Osteoblast (primary cell): ENCODE measurements at places on chromosomes 4 and X. TPM values are rescaled to one million over a fixed set of nuclear protein-coding genes. Genes with fewer than 3 reads are reported as not detected.
A peak's percentile ranks its signal among the peaks of the same experiment; 100 is the strongest.

DNA sequence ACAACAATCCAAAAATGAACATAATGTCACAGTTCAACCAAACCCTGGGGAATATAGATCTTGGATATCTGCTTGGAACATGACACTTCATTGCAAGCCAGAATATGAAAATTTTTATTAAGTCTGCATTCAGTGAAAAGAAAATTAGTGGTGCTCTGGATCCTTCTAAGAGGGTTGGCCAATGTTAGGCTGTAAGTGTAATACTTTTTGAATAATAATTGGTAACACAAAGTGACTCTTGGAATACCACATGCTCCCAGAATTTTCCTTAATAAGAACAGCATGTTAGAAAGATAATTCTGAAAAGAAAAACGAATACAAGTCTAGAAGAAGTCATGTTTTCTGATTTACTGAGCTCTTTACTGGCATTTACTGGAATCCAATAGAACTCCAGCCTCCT lies 175.8 kb downstream of the RASL11B start:
- no peaks in the 10 kb centered on the region for H3K36me3 ChIP-seq

- DNase-seq: peak; percentile 58
- H3K4me1 ChIP-seq: peaks cover 13% of the 10 kb centered on the region
- H3K27me3 ChIP-seq: peaks cover 29% of the 10 kb centered on the region
- peak overlapping the region; percentile 79 for H3K4me3 ChIP-seq
- H3K27ac ChIP-seq: no peak overlapping the region
These were observed 1.0 kb downstream of the RASGEF1B start for GRCh38 chr4:81470456-81471297.

Gene RBMX2
- 25.0 and 26.5 TPM in 2 replicates for total RNA-seq

DNA sequence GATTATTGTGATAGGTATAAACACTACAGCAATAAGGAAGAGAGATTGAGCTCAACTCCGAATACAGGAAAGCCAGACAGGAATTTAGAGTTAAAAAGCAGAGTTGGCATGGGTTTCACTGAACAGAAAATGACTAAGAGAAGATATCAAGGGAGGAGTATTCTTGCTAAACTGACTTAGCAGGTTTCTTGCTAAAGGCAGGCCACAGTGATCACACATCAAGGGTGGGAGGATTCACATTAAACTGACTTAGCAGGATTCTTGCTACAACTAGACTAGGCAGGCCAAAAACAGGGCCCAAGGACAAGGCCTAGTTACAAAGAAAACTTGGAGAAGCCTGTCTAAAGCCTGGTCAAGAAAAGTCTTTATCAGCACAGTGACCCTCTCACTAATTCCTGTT lies 195.1 kb downstream of the MAGEB5 start:
- H3K4me1 ChIP-seq: no peaks in the 10 kb centered on the region
- no peak for DNase-seq
- H3K4me3 ChIP-seq: no peak overlapping the region
- no peak overlapping the region for H3K27ac ChIP-seq

Gene QRFPR
- not detected in 2 replicates for total RNA-seq

Gene CSN1S1
- not detected in 2 replicates for total RNA-seq

Gene ZNF630
- 0.72 and 2.1 TPM in 2 replicates for total RNA-seq

Gene MED14
- total RNA-seq: 34.7 and 37.1 TPM in 2 replicates

DNA sequence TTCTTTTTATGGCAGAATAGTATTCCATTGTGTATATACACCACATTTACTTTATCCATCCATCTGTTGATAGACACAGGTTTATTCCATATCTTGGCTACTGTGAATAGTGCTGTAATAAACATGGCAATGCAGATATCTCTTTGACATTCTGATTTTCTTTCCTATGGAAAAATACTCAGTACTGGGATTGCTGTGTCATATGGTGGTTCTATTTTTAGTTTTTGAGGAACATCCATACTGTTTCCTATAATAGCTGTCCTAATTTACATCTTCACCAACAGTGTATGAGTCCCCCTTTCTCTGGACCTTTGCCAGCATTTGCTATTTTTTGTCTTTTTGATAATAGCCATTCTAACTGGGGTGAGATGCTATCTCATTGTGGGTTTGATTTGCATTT lies 73.5 kb downstream of the GPAT3 start:
- no peaks in the 10 kb centered on the region for H3K27me3 ChIP-seq
- no peaks in the 10 kb centered on the region for H3K4me1 ChIP-seq
- DNase-seq: no peak
- H3K4me3 ChIP-seq: no peak overlapping the region

GRCh38 chr4:144985531-144985930 lies 112.5 kb downstream of the ANAPC10 start:
- H3K4me3 ChIP-seq: no peak overlapping the region
- H3K4me1 ChIP-seq: no peaks in the 10 kb centered on the region
- DNase-seq: no peak
- no peaks in the 10 kb centered on the region for H3K27me3 ChIP-seq

Gene SEPSECS
- 8.3 and 9.1 TPM in 2 replicates for total RNA-seq

DNA sequence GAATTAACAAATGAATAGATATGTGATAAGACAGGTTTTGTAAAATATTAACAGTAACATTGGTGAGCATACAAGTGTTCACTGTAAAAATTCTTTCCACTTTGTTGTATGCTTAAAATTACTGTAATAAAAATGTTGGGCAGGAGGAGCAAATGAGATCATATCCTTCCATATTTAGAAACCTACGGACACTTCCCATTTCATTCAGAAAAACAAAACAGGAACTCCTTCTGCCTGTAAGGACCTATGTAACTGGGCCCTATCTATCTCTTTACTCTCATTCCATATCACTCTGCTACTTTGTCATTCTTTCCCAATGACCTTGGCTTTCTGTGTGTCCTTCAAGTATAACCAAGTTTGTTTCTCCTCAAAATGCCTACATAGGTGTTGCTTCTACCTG lies 53.7 kb upstream of the SLC39A8 start:
- DNase-seq: no peak
- H3K27ac ChIP-seq: no peak overlapping the region
- no peak overlapping the region for H3K4me3 ChIP-seq
- H3K27me3 ChIP-seq: no peaks in the 10 kb centered on the region

Gene XKRX
- under 0.01 and 0.29 TPM in 2 replicates for total RNA-seq

DNA sequence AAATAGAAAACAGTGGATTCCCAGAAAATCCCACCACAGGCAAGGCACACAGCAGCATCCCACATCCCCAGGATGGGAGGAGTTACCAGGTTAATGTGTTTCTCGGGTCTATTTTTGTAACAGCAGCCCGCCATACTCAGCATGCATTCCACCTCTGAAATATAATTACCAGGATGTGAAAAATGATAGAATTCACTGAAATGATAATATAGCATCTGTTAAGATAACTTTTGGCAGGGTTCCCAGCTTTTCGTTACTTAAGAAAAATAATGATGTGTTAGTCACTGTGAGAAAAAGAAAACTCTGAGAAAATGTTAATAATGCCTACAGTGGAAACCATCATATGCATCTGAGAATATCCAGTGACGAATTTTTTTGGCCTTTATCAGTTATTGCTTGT lies 87.1 kb downstream of the VCX2 start:
- no peaks in the 10 kb centered on the region for H3K36me3 ChIP-seq
- H3K27ac ChIP-seq: no peak overlapping the region
- DNase-seq: no peak

- H3K36me3 ChIP-seq: peaks cover 11% of the 10 kb centered on the region
- no peaks in the 10 kb centered on the region for H3K27me3 ChIP-seq
- no peak overlapping the region for H3K4me3 ChIP-seq
- DNase-seq: no peak
These were observed 3.6 kb downstream of the SMIM14 start for GRCh38 chr4:39635023-39635422.

Gene AKAP14
- not detected in 2 replicates for total RNA-seq

DNA sequence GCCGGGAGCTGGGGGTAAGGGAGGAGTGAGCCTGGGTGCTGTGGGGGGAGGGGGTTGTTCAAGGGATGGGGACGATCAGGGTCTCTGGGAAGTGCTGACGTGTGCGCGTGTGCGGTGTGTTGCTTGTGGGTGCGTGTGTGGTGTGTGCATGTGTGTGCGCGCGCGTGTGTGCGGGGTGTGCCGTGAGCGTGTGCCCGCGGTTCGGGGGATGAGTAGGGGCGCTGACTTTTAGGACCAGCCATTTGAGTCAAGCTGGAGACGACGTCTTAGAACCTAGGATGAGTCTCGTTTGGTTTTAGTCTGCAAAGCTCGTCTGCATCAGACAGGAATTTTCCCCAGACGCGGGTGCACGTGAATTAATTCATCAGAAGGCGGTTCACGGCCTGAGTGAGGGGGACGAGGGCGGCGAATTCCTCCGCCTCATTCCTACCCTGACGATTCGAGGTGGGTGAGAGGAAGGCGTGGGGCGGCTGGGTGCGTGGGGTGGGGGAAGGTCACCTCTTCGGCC lies 950 bp upstream of the TMEM271 start:
- H3K27me3 ChIP-seq: peaks cover 60% of the 10 kb centered on the region
- no peak overlapping the region for H3K27ac ChIP-seq
- no peaks in the 10 kb centered on the region for H3K4me1 ChIP-seq
- H3K4me3 ChIP-seq: no peak overlapping the region
- H3K36me3 ChIP-seq: no peaks in the 10 kb centered on the region

- H3K27me3 ChIP-seq: no peaks in the 10 kb centered on the region
- H3K36me3 ChIP-seq: no peaks in the 10 kb centered on the region
- peak overlapping the region; percentile 94 for H3K27ac ChIP-seq
- H3K4me1 ChIP-seq: peaks cover 28% of the 10 kb centered on the region
These were observed 81.8 kb downstream of the FRYL start for GRCh38 chr4:48698029-48698971.

GRCh38 chr4:18051281-18051680 lies 29.7 kb upstream of the LCORL start:
- no peak overlapping the region for H3K4me3 ChIP-seq
- DNase-seq: no peak
- H3K27me3 ChIP-seq: no peaks in the 10 kb centered on the region
- H3K4me1 ChIP-seq: no peaks in the 10 kb centered on the region

Gene ADGRG4
- not detected in 2 replicates for total RNA-seq

Gene TSPAN7
- 0.29 and 0.36 TPM in 2 replicates for total RNA-seq

- H3K36me3 ChIP-seq: no peaks in the 10 kb centered on the region
- H3K27ac ChIP-seq: peak overlapping the region; percentile 51
These were observed 104.8 kb downstream of the ATP11C start for GRCh38 chrX:139828033-139828432.

DNA sequence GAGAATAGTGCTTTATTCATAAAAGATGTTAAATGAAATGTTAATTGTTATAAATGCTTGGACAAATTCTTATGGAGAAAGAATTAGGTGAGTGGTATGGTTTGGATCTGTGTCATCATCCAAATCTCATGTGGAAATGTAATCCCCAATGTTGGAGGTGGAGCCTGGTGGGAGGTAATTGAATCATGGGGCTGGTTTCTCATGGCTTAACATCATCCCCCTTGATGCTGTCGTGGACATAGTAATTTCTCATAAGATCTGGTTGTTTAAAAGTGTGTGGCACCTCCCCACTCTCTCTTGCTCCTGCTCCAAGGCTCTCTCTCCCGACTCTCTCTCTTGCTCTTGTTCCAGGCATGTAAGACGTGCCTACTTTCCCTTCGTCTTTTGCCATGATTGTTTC lies 22.5 kb downstream of the GYPE start:
- H3K27me3 ChIP-seq: no peaks in the 10 kb centered on the region
- H3K27ac ChIP-seq: no peak overlapping the region
- no peak overlapping the region for H3K4me3 ChIP-seq
- no peak for DNase-seq

DNA sequence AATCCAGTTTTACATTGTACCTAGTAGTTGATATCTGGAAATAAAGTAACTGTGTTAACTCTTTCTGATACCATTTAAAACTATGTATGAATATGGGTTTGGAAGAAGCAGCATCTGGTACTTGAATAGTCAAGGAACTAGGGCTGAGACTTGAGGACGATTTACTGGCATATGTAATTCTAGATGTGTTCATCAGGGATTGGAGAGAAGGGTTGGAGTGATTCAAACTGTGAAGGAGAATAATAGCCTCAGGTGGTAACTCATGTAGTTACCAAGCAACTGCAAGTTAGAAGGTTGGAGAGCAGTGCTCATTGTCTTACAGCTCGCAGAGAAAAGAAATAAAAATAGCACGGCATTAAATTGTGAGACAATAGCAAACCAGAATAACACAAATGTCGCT lies 29.5 kb upstream of the TXLNG start:
- no peaks in the 10 kb centered on the region for H3K4me1 ChIP-seq
- no peak overlapping the region for H3K27ac ChIP-seq
- H3K27me3 ChIP-seq: no peaks in the 10 kb centered on the region
- H3K4me3 ChIP-seq: no peak overlapping the region
- no peak for DNase-seq
- H3K36me3 ChIP-seq: peaks cover 58% of the 10 kb centered on the region

DNA sequence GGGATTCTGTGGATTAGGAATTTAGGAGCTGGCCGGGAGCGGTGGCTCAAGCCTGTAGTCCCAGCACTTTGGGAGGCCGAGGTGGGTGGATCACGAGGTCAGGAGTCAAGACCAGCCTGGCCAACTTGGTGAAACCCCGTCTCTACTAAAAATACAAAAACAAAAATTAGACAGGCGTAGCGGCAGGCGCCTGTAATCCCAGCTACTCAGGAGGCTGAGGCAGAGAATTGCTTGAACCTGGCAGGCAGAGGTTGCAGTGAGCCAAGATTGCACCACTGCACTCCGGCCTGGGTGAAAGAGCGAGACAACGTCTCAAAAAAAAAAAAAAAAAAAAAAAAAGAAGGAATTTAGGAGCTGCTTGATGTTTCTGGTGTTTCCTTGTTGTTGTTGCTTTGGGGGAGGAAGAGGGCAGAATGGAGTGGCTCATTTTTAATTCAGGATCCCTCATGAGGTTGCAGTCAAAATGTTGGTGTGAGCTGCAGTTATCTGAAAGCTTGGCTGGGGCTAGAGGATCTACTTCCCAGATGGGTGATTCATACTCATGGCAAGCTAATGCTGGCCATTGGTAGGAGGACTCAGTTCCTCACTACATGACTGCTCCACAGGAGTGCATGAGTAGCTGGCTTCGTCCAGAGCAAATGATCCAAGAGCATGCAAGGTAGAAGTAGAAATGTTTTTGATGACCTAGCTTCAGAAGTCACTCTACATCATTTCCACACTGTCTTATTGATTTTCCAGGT lies 26.5 kb upstream of the JADE1 start:
- no peak overlapping the region for H3K4me3 ChIP-seq
- H3K27me3 ChIP-seq: no peaks in the 10 kb centered on the region
- DNase-seq: peak; percentile 88
- H3K36me3 ChIP-seq: no peaks in the 10 kb centered on the region

- H3K4me1 ChIP-seq: peaks cover 19% of the 10 kb centered on the region
- no peak for DNase-seq
- H3K27me3 ChIP-seq: no peaks in the 10 kb centered on the region
- no peak overlapping the region for H3K4me3 ChIP-seq
- no peak overlapping the region for H3K27ac ChIP-seq
These were observed 129.5 kb downstream of the TSPAN5 start for GRCh38 chr4:98528882-98529281.

- no peak overlapping the region for H3K27ac ChIP-seq
- no peaks in the 10 kb centered on the region for H3K4me1 ChIP-seq
- H3K27me3 ChIP-seq: no peaks in the 10 kb centered on the region
- H3K4me3 ChIP-seq: no peak overlapping the region
- peak; percentile 3 for DNase-seq
These were observed 254.6 kb downstream of the GASK1B start for GRCh38 chr4:157918036-157918832.

Gene PLAC8
- 0.59 and 0.72 TPM in 2 replicates for total RNA-seq

DNA sequence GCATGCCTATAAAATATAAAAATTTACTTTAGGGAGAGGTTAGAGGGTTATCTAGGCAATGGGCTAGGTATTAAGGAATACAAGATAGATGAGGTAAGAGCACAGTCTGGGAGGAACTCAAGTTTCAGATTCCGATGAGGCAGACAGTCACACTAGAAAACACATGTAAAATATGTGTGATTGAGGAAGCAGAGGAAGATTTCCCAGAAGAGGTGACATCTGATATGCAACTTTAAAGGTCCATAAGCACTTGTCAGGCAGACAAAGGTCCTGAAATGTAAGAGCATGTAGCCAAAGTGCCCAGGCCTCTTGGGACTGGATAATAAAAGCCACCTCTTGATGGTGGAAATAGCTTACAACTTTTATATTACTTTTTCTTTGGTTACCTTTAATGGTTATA lies 81.1 kb upstream of the AADAT start:
- no peak overlapping the region for H3K4me3 ChIP-seq
- H3K27me3 ChIP-seq: no peaks in the 10 kb centered on the region
- H3K27ac ChIP-seq: no peak overlapping the region
